Stimulated activated CD4-positive, alpha-beta T cell treated with anti-CD3 and anti-CD28 coated beads, Interleukin-15, amount 100 ng/mL, for 48 hours (primary cell): ENCODE measurements at places on chromosomes 5 and 9.

DNA sequence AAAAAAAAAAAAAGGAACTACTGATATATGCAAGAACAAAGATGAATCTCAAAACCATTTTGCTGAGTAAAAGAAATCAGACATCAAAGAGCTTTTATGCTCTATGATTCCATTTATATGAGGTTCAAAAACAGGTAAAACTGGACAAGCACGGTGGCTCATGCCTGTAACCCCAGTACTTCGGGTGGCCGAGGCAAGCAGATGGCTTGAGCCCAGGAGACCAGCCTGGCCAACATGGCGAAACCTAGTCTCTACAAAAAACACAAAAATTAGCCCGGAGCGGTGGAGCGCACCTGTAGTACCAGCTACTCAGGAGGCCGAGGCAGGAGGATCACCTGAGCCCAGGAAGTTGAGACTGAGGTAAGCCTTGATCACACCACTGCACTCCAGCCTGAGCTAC lies 7.8 kb downstream of the PTBP3 start:
- DNase-seq = no peak

- no peak for DNase-seq
Observed at GRCh38 chr5:171680485-171680884, 105.1 kb upstream of the SMIM23 start.

DNA sequence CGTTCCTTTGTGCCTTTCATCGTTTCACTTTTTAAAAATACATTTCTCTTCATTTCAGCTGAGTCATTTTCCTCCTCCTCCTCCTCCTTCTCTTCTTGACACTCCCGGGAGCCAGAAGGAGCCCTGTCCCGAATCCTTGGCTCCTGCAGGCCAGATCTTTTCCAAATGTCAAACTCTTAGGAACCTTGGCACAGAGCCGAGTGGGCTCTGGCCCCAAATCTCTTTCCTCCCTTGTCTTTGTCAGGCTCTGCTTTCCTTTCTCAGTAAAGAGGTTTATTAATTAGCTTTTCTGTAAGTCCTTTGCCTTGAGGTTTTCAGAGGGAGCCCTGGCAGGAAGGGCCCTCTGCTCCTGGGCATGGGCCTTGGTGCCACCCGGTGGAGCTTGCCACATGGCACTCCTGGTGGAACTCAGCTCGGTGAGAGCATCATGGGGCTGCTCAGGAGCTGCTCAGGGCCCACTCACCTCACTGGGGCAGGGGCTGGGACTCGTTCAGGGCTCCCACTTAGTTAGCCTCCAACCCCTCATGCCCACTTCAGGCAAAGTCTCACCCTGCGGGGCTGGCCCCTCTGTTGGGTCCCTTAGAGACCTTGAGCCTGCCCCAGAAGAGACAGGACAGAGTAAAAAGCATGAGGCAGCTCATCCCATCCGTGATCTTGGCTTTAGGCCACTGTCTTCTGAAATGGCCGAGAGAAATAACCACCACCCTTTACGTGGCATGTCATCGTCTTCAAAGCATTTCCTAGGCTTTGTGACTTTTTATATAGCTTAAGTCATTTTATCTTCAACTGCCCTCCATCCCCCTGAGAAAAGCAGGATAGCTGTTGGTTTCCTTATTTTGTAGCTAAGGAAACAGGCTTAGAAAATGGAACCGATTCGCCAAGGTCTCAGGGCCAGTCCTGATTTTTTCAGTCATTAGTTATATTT lies 17.1 kb downstream of the STC2 start:
- no peak for DNase-seq

GRCh38 chr9:12773562-12773961 lies 1.3 kb upstream of the LURAP1L start:
- no peak for DNase-seq

GRCh38 chr5:177546258-177546741 lies 8.1 kb downstream of the FAM193B start:
- no peak for DNase-seq

DNA sequence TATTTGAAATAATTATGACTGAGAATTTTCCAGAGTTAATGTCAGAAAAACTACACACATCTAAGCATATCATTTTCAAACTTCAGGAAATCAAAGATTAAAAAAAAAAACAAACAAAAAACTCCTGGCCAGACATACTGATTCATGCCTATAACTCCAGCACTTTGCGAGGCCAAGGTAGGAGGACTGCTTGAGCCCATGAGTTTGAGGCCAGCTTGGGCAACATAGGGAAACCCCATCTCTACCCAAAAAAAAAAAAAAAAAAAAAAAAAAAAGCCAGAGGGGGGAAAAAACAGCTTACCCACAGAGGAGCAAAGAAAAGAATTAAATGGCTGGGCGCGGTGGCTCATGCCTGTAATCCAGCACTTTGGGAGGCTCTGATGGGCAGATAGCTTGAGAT lies 22.4 kb downstream of the EFCAB9 start:
- no peak for DNase-seq
